ENCODE measurements at places on chromosomes 3 and 15.

DNA sequence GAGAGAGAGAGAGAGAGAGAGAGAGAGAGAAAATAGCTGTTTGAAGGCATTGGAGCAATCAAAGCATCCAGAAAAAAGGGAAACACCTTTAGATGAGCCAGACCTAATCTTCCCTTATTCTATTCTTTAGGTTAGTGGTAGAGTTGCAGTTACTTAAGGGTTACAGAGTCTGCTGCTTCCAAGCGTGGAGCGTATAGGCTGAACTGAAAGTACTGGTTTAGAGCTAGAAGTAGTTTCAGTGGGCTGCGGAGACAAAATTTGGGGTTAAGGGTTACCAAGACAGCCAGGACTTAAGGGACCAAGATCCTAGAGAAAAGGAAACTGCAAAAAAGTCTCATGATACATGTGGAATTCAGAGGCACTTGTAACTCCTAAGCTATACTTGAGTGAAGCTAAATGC is 66.1 kb upstream of the MEIS2 start:
- no peak for DNase-seq

- no peak for DNase-seq
These were observed 453 bp downstream of the ZDHHC23 start for GRCh38 chr3:113948015-113948917.

GRCh38 chr15:42349186-42349585 is 10.1 kb upstream of the CAPN3 start:
- DNase-seq: no peak

GRCh38 chr3:187132666-187133065 is 6.6 kb downstream of the RPL39L start:
- DNase-seq: no peak

- DNase-seq: no peak
These were observed 96.0 kb upstream of the EIF1B start for GRCh38 chr3:40213556-40213955.

- DNase-seq: peak; percentile 85
These were observed 12.0 kb downstream of the MRPL46 start for GRCh38 chr15:88454867-88455810.

- no peak for DNase-seq
These were observed 27.6 kb downstream of the SPTBN5 start for GRCh38 chr15:41866263-41866703.

DNA sequence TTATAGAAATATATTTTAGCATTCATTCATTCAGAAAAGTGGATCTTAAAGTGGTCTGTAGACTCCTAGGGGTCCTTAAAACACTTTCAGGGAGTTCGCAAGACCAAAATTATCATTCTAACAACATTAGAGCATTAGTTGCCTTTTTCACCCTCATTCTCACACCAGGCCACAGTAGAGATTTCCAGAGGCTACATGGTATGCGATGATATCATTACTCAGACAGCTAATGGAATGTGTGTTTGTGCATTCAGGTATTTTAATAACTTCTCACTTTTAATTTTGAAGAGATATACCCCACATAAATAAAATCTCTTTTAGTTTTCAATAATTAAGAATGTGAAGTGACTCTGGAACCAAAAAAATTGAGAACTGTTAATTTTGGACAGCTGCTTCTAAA is 206.9 kb downstream of the NSUN3 start:
- DNase-seq: no peak

- no peak for DNase-seq
These were observed 31.7 kb upstream of the FAM3D start for GRCh38 chr3:58698246-58698645.
